Activated CD4-positive, alpha-beta T cell treated with anti-CD3 and anti-CD28 coated beads, Interleukin-2, amount 10 ng/mL, durations not matched to agents 24 days and 14 days (primary cell): ENCODE measurements at places on chromosomes 3 and 15. TPM values are rescaled to one million over a fixed set of nuclear protein-coding genes. Genes with fewer than 3 reads are reported as not detected.

TMC3 gene
- not detected in 2 replicates for total RNA-seq

SNURF gene
- total RNA-seq = 10.3 and 10.5 TPM in 2 replicates

TMEM207 gene
- total RNA-seq = not detected in 2 replicates

FAM174B gene
- total RNA-seq = 1.9 and 3.0 TPM in 2 replicates
